Right atrium auricular region (tissue), 2 donors: ENCODE measurements at places on chromosomes 3 and 15. TPM values are rescaled to one million over a fixed set of nuclear protein-coding genes. Genes with fewer than 3 reads are reported as not detected.

The GOLGA6A gene
- not detected for total RNA-seq

The CMTM8 gene
- total RNA-seq = 3.1 TPM

DNA sequence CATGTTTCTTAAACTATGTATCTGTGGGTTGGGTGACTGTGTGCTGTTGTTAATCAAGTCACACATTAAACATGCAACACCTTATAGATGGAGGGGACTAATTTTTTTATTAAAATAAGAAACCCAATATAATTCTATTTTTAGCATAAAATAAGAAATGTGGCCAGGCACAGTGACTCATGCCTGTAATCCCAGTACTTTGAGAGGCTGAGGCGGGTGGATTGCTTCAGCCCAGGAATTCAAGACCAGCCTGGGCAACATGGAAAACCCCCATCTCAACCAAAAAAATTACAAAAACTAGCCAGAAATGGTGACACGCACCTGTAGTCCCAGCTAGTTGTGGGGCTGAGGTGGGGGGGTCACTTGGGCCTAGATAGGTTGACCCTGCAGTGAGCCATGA lies 1021.0 kb downstream of the EPHA3 start:
- no peaks in the 10 kb centered on the region for H3K4me1 ChIP-seq
- DNase-seq = no peak
- H3K27ac ChIP-seq = no peak overlapping the region
- H3K4me3 ChIP-seq = no peak overlapping the region

GRCh38 chr3:63413523-63413922 lies 135.4 kb downstream of the SYNPR start:
- no peak for DNase-seq
- H3K4me1 ChIP-seq = no peaks in the 10 kb centered on the region
- H3K36me3 ChIP-seq = no peaks in the 10 kb centered on the region
- H3K4me3 ChIP-seq = no peak overlapping the region

DNA sequence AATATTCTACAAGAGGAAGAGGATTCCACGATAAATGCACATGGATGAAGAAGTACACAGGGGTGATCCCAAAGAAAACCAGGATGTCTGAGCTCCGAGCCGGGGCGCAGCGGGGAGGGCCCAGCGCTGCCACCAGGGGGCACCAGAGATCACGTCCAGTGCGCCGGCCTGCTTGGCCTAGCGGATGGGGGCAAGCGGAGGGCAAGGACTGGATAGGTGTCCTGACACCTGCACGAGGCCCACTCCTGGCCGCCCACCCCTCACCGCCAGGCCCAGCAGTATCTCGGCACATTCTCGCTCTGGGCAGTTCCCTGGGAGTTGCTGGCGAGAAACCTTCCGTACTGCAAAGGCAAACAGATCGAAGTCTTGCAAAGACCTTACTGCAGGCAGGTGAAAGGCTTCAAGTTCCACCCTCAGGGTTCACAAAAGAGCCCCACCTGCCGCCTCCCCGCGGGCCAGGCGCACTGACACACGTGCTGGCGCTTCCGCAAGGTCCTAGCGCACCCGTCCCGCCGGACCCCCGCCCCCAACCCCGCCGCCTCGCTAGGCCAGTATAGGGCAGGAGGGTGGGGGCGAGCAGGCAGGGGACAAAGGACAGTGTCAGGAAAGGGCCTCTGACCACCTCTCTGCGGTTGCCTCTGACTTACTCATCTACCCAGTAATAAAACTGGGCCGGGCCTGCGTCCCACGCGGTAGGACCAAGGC lies 3.3 kb downstream of the ANKRD63 start:
- H3K4me1 ChIP-seq = peaks cover 34% of the 10 kb centered on the region
- H3K27me3 ChIP-seq = no peaks in the 10 kb centered on the region
- no peaks in the 10 kb centered on the region for H3K36me3 ChIP-seq
- H3K27ac ChIP-seq = no peak overlapping the region
- no peak overlapping the region for H3K4me3 ChIP-seq

- H3K4me3 ChIP-seq = no peak overlapping the region
- no peaks in the 10 kb centered on the region for H3K27me3 ChIP-seq
- no peak overlapping the region for H3K27ac ChIP-seq
- H3K4me1 ChIP-seq = peaks cover 13% of the 10 kb centered on the region
- no peak for DNase-seq
These were observed 238.7 kb downstream of the XXYLT1 start for GRCh38 chr3:195032106-195032759.

DNA sequence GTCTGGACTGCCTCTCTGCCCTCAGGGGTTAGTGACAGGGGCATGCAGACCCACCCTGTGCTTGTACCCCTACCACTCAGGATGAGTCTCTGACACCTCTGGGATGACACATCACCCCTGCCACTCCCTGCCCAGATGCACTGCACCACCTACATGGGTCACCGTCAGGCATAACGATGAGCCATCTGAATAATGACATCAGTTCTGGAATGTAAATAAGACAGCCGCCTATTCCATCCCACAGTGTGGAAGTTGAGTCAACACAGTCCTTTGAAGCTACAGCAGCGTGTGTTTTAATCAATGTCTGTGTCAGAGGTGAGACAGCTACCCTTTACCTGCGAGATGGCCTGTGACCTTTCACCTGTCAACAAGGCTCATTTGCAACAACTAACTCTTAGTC lies 268.7 kb upstream of the ARRDC4 start:
- peaks cover 18% of the 10 kb centered on the region for H3K4me1 ChIP-seq
- no peak overlapping the region for H3K4me3 ChIP-seq

GRCh38 chr3:138011722-138012121 lies 1.8 kb downstream of the CLDN18 start:
- H3K27me3 ChIP-seq = no peaks in the 10 kb centered on the region
- no peak overlapping the region for H3K4me3 ChIP-seq
- peak overlapping the region; percentile 43 for H3K27ac ChIP-seq
- DNase-seq = no peak
- no peaks in the 10 kb centered on the region for H3K36me3 ChIP-seq
